ENCODE measurements at places on chromosomes 13 and 19. TPM values are rescaled to one million over a fixed set of nuclear protein-coding genes. Genes with fewer than 3 reads are reported as not detected.

The CYP2F1 gene
- not detected for polyA plus RNA-seq

DNA sequence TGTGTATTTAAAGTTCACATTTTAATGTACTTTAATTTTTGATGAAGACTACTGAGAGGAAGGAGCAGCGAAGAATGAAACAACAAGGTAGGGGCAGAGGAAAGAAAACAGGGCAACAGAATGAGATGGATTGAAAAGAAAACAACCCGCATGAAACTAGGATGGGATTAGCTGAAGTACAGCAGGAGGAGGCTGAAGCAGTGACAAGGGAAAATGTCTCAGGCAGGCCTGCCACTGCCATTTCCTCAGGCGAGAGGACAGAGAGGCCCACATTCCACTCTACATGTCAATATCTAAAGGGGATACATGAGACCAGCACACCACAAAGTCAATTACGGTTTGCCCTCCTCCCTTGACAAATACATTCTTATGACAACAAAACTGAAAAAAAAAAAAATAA, 1703.2 kb downstream of the EFNB2 start:
- no peak for DNase-seq

The ZNF433 gene
- polyA plus RNA-seq, result 1.3 TPM

GRCh38 chr19:2394054-2394441, 33.3 kb downstream of the TIMM13 start:
- no peak for DNase-seq

The SPTBN4 gene
- 0.03 TPM for polyA plus RNA-seq

DNA sequence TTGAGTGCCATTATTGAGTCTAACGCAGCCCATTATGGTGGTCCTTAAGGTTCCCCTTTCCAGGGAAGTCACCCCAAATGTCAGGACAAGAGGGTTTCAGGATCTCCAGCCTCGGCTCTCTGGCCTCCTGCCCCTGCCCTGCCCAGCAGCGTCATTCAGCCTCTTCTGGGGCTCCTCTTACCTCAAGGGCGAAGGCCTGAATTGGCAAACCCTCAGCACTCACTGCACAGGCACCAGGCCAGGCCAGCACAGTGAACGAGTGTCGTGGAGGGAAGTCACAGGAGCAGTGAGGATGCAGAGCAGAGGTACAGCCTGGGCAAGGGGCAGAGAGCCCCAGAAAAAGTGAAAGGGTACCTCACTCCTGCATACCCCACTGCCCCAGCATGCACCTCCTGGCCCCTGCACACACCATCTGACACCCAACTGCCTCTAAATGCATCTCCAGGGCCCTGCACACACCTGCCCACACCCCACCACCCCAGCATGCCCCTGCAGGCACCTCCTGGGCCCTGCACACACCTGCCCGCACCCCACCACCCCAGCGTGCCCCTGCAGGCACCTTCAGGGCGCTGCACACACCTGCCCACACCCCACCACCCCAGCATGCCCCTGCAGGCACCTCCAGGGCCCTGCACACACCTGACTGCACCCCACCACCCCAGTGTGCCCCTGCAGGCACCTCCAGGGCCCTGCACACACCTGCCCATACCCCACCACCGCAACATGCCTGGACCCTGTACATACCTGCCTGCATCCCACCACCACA, 19.8 kb downstream of the SLC25A42 start:
- no peak for DNase-seq
